ENCODE measurements at places on chromosomes 13 and 19.

DNA sequence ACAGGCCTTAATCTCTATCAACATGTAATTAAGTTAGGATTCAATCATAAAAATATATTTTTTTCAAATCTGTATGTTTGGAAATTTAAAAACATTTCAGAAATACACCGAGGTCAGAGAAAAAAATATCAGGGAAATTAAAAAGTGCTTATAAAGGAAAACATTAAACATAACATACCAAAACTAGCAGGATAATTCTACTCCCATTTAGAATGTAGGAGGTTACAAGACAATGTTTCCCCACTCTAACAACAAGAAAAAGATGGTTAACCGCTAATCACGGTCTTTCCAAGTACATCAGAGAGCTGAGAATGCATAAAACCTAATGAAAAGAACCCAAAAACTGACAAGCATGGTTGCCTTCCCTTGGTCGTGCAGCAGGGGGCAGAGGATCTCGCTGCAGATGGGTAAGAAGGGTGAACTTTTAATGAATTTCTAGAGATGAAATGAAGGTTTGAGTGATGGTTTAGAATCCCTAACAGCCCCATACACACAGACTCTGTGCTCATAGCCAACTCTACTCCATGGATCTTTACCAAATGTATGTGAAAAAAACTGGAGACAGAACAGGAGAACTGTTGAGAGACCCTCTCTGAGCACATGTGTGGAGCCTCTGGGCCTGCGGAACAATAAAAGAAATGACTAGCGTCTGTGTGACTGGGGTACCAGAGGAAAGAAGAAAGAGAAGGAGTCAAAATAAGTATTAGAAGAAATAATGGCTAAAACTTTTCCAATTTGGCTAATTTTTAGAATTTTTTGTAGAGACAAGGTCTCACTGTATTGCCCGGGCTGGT is 51.3 kb upstream of the LSM14A start:
- DNase-seq: peak; percentile 46

DNA sequence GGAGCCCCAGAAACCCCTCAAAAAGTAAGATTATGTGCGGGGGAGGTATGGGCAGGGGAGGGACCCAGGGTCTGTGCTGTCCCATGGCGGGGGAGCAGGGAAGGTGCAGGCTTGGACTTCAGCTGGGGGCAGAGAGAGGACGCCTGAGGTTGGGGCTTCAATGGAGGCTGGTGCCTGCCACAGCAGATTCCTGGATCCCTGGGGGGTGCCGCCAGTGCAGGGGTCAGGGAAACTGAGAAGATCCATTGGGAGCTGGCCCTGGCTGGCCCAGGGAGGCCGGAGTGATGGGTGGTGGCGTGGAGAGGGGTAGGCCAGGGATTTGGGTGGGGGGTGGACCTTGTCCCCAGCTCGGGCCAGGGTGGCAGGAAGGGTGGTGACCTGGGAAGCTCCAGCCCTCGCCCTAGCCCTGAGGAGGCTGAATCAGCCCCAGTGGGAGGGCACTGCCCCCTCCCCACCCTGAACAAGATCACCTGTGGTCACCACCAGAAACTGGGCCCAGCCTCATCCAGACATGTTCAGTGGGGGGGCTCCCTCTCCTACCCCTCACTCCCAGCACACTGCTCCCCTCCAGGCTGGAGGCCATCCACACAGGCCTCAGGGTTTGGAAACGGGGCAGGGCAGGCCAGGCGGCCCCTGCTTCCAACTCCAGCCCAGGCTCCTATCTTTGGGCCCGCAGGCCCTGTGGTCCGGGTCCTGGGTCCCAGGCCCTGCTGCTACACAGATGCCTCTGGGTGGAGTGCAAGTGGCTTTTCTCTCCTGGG is 1.4 kb downstream of the NKPD1 start:
- no peak for DNase-seq

DNA sequence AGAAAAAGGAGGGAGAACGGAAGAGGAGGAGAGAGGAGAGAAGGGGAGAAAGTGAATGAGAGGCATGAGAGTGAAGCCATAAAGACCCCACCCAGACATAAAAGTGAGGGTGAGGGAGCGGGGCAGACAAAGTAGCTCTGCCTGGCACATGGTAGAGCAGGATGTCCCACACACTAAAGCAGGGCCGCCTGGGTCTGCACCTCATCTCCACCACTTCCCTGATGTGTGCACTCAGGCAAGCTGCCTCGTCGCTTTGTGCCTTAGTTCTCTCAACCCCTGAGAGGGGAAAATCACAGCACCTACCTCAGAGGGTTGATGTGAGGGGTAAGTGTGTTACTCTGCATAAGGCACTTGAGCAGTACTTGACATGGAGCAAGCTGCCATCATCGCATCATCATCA is 488.1 kb downstream of the COG6 start:
- no peak for DNase-seq

- DNase-seq: no peak
Observed at GRCh38 chr13:76293346-76293745, 592.9 kb downstream of the KCTD12 start.

GRCh38 chr13:112675366-112675756 is 14.5 kb upstream of the ATP11A start:
- no peak for DNase-seq

DNA sequence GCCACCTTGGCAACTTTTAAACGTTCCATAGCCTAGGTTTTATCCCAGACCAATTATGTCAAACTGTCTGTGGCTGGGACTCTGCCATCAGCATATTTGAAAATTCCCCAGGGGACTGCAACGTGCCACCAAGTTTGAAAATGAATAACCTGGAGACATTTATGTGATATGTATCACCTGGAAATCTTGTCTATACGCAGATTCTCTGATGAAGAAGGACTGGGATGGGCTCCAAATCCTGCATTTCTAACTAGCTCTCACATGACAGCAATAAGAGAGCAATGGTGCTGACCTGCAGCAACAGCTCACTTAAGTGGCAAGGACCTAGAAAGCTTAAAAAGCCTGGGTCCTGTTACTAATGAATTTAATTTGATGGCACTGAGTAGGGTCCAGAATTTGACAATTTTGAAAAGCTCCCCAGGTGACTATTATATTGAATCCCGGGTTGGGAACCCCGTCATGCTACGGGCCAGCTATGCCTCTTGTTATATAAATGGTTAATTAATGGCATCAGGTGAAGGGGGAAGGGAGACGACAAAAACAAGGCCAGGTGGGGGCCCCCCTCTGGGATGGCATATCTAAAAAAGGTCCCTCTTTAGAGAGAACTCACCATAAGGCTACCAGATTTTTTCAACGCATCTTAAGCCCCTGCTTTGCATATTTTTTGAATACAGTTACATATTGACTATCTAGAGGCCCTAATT is 213.7 kb downstream of the ZIC5 start:
- no peak for DNase-seq

DNA sequence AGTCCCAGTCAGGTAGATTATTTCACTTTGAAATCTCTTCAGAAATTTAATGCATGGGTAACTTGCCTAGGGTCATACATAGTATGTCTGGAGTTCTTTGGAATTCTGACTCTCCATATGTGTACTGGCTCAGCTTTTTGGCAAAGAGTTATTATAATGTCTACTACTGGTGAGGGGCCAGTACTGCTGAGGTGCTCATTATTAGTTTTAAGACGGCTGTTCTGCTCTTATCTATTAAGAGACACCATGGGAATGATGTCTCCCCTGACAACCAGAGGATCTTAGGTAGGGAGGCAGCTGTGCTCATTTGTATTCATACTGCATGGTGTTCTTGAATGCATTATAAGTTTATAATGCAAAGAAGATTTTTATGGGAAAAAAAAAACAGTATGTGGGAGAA is 184.1 kb downstream of the RGCC start:
- no peak for DNase-seq

GRCh38 chr13:64369121-64369520 is 2861.0 kb downstream of the PCDH9 start:
- DNase-seq: no peak

- DNase-seq: peak; percentile 71
Observed at GRCh38 chr13:43905435-43906031, 25.8 kb downstream of the LACC1 start.

DNA sequence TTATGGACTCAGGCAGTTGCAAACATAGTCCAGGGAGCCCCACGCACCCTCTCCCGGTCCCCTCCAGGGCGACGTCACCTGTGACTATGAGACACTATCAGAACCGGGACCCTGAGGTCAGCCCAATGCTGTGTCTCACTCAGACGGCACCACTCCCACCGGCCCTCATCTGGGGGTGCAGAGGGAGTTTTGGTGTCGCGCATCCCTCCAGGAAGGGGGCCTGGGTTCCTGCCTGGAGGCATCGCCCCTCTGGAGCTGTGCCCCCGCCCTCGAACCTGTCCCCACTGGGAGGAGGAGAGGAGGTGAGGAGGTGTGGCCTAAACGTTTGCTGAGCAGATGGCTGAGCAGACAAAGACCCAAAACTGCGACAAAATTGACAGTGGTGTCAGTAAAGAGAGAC is 51.2 kb downstream of the GADD45B start:
- no peak for DNase-seq

GRCh38 chr13:46749951-46750350 is 47.0 kb downstream of the ESD start:
- DNase-seq: no peak

DNA sequence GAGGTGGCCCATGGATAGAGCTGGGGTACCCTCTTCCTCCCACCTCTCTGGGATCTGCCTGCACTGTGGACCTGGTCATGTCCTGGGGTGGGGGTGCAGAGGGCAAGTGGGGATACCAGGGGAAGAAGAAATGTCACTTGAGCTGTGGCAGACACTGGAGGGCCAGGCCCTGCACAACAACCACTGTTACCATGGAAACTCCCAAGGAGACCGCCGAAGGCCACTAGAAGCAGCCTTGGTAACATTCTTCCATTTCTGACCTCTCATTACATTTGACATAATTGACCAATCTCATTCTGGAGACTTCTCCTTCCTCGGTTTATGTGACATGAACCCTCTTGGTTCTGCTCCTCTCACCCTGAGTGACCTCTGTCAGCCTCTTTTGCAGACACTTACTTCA is 179.9 kb upstream of the SERP2 start:
- DNase-seq: no peak

DNA sequence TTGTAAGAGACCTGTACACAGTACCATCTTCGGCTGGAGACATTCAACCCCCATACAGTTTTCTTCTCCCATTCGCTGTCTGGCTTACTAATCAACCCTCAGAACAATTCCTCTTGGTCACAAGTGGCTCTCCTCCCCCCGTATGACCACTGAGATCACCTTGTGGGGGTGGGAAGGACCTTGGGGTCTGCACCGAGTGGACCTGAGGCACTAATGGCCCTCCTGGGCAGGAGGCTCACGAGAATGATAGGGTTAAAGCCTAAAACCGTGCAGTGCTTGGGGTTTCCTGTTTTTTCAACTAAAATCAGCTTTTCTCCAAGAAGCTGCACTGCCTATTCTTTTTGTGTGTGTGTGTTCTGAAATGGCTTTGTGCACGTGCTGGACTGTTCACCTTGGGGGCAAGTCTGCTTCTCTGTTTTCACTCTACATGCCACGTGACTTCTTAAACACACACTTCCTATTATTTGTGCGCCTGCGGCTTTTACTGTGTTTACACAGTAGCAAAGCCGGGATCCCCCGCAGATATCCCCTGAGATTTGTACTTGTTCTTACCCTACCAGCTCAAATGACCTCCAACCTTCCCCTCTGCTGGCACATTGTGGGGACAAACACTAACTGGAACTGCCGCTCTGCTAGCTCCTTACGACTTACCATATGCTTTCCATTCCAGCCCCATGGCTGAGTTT is 12.3 kb downstream of the RBM26 start:
- DNase-seq: no peak

DNA sequence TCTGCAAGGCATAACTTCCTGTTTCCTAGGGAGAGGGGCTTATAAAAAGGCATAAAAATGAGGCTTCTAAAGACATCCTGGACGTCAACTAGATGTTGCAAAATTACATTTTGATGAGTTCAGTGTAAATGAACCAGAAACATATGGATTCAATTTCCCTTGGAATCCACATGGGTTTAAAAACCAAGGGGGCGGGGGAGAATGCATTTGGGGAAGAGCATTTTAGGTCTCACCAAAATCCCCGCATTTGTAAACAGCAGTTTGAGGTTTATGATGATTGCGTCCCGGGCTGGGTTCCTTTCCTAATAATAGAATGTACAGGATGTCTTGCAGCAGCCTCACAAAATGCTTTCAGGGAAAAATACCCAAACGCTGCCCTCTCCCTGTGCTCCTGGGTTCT is 407.8 kb downstream of the ZNF536 start:
- DNase-seq: no peak

DNA sequence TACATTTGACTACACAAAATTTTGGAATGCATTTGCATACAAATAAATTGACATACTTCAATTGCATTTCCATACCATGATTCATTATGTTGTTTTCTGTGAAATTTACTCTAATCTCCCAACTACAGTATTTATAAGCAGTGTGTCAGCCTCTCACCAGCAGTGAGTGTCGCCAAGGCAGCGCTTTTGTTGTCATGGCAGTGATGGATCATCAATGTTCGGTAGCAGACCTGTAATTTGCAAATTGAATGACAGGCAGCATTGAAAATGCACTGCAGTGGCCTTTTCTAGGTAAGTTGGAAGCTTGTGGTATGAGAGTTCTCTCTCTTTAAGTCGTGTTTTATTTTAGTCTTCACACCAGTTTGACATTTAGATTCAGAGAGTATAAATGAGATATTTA is 534.1 kb downstream of the PCDH17 start:
- no peak for DNase-seq

DNA sequence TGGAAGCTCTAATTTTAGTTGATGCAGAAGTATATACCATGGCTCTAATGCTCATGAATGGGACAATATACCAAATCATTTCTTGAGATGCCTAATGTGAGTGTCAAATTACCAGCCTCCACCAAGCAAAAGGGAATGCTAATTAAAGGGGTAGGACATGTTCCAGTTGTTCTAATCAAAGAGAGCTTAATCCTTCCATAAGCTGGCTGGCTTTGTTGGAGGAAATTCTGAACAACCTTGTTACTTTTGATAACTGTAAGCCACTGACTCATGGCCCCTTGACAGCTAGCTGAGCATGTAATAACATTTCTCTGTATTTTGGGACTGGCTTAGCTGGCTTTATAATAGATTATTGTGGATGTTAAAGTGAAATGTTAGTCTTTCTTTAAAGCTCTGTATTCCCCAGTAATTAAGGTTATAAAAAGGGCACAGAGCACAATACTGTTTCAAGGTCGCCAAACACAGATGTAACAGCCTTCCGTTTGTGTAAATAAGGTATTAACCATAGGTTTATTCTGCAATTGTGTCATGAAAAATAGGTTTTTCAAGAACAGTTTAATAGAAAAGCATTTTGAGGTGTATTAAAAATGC is 1194.0 kb downstream of the PCDH9 start:
- no peak for DNase-seq

- no peak for DNase-seq
Observed at GRCh38 chr19:17086120-17086519, 10.5 kb downstream of the MYO9B start.

- no peak for DNase-seq
Observed at GRCh38 chr19:50314724-50315708, 14.2 kb downstream of the KCNC3 start.

GRCh38 chr13:27774651-27775050 is 17.6 kb upstream of the GSX1 start:
- DNase-seq: no peak

GRCh38 chr13:40026174-40026585 is 370.7 kb downstream of the COG6 start:
- DNase-seq: no peak

All from hematopoietic multipotent progenitor cell treated with erythropoietin and hydrocortisone succinate and interleukin-3 and kit ligand, for 17 days (in vitro differentiated cells).